Stimulated activated CD8-positive, alpha-beta memory T cell treated with anti-CD3 and anti-CD28 coated beads, Interleukin-2, amount 100 ng/mL, for 1 hour (primary cell): ENCODE measurements at places on chromosomes 5 and 9.

GRCh38 chr9:87040410-87041009, 93.2 kb upstream of the GAS1 start:
- DNase-seq, result no peak

- no peak for DNase-seq
Observed at GRCh38 chr9:105510024-105510423, 47.9 kb upstream of the FKTN start.

- no peak for DNase-seq
Observed at GRCh38 chr5:141528291-141528984, 39.6 kb downstream of the PCDHGC5 start.

DNA sequence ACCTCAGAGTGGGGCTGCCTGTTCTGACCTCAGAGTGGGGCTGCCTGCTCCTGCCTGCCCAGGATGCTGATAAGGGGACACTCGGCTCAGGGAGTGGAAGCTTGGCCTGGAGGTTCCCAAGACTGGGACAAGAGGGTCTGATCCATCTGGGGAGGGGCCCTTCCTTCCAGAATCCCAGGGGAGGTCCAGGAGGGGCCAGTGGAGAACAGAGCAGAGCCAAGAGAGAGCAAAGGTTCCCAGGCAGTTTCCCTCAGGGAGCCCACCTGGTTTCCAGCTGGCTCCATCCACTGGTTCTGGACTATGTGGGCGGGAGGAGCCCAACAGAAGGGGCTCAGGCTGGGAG, 49.1 kb upstream of the RNU6ATAC start:
- no peak for DNase-seq

- no peak for DNase-seq
Observed at GRCh38 chr5:5787373-5787772, 364.9 kb downstream of the ICE1 start.
